Eye (tissue), 1 donor: ENCODE measurements at places on chromosomes 6 and 20.

DNA sequence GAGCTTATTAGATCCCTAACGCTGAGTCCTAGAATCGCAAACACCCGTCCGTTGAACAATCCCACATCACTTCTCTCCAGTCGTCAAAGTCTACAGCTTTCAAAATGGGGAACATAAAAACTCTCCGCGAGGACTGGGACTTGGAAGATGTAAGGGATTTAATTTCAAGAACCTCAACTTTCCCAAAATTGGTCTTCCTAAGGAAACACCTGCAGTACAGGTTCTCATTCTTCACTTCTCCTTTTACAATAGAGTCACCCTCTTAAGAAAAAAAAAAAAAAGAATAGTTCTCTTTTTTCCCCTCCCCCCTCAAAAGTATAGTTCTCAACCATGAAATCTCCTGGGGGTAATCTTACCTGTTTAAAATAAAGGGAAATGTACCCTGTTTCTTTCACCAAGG is 6.6 kb upstream of the ZBTB22 start:
- no peak for DNase-seq

DNA sequence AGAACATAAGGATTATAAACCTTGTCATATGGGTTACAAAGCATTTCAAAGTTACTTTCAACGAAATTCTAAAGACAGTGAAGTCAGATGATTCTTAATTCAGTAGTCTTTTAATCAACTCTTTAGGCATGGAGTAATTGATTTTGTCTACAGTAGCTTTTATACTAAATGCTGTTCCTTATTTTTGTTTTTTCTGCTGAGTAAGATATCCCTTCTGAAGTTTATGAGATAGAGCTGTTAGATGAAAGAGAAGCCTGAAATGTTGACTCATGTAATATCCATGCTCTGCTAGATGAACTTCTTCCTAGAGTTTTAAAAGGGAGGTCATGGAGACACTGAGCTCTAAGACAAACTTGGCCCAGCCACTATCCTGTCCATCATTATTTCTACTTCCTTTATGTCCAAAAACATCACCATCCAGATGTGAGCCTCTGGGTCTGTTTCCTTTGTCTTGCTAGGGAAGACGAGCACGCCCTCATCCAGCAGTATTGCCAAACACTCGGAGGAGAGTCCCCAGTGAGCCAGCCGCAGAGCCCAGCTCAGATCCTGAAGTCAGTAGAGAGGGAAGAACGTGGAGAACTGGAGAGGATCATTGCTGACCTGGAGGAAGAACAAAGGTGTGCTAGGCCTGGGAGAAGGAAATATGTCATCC is 550.3 kb downstream of the UTRN start:
- DNase-seq = no peak

DNA sequence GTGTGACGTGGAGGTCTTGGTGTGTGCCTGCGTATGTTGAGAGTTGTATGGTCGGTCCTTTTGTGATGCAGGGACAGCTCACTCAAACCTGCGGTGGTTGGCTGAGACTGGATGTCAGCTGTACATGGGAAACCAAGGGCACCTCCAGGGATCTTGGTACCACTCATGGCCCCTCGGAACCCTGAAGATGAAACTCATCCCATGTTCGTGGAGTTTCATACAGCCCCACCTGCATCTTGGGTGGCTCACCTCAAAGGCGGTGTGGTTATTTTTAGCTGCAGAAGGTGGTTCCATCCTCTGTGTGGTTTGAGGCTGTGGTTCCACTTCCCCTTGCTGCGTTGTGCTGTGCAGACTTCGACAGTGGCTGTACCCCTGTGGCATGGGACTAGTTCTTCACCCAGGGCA is 52.6 kb upstream of the SLC22A1 start:
- no peak for DNase-seq

- DNase-seq = no peak
These were observed 55.1 kb downstream of the FKBP5 start for GRCh38 chr6:35633579-35634089.

- DNase-seq = peak; percentile 61
These were observed 67.9 kb upstream of the RNF24 start for GRCh38 chr20:4083098-4083865.

GRCh38 chr6:111950661-111951496 is 77.6 kb upstream of the FYN start:
- DNase-seq = peak; percentile 63

DNA sequence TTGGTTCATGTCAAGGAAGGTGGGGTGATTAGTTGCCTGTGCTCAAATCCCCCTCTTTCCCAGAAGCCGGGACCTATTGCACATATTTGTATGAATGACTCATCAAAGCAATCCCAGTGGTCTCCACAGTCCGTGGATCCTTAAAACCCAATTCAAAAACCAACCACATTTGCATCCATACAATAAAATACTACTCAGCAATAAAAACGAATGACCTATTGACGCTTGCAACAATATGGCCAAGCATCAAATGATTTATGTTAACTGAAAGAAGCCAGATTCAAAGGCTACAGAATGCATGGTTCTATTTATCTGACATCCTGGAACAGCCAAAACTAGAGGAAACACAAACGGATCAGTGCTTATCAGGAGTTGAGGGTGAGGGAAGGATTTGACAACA is 275.4 kb downstream of the PTPRT start:
- DNase-seq = no peak

GRCh38 chr6:31386977-31387376 is 16.4 kb upstream of the MICA start:
- no peak for DNase-seq

DNA sequence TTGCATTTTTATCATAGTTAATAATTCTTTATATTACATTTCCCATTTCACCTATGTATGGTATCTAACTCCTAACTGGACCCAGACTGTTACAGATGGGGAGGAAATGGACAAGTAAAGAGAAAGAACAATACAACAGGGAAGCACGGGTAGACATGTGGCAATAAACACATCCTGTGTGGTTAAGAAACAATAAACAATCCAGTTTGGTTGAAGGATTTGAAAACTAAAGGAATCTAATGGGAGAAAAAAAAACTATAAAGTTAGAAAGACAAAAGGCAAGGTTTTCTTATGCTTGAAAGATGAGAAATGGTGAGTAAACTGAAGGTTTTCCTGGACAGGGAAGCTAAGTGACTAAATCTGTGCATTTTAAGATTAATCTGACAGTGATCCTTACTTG is 34.9 kb upstream of the ALDH8A1 start:
- DNase-seq = no peak

DNA sequence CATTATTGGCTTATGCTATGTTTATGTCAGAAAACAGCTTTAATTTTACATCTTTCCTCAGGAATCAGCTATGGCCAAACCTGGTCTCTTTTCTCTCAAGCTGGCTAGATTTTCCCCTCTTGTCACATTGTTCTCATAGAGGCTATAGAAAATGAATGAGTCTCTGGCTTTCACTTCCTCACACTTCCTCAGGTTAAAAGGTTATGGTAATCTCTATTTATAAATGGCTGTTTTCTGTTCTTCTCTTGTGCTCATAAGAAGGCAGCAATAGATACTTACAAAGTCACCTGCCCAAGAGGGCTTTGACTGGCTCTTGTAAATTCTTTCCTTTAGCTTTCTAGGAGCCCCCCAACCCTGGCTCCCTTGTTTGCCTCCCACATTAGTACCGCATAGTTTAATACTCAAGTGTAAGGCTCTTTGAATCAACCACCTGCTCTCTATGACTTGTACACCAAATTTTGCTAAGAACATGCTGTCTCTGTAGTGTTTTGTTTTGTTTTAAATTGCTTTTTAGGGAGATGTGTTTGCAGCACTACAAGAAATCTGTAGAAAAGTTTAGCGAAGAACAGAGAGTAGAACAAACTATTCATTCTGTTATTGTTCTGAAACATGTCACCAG is 897.4 kb upstream of the CITED2 start:
- DNase-seq = no peak

DNA sequence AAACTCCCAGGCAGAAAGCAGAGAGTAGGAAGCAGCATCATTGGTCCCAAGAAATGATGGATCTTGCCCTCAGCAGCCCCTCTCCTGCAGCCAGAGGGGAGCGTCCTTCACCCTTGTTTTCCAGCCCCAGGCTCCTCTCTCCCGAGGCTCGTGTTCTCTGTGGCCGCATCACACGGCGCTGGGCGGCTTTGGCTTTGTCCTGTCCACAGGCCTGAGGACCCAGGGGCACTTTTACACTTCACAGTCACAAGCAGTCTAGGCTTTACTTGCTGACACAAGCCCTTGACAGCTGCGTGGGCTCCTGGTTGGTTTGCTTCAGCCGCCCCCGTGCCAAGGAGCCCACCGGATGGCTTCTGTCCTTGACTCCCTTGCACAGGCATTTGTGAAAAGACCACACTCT is 175.4 kb upstream of the THBS2 start:
- no peak for DNase-seq

DNA sequence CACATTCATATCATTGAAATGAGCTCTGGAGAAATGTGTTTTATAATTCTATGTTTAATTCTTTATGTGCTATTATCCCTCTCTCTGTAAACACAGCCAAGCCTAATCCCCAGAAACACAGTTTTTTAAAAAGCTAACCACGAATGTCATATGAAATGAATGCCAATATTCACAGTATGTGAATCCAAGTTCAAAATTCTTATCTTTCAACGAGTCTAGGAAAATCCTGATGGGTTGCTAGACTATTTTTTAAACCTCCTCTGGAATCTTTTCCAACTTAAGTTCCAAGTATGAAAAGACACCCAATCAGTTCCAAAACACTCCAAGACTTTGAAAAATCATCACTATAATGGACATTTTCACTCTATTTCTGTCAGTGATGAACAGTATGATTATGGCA is 689.3 kb downstream of the HACE1 start:
- peak; percentile 9 for DNase-seq

GRCh38 chr20:32918751-32919150 is 60.0 kb downstream of the EFCAB8 start:
- DNase-seq = no peak
